Activated CD8-positive, alpha-beta T cell treated with anti-CD3 and anti-CD28 coated beads for 36 hours (primary cell): ENCODE measurements at places on chromosomes 3 and 15.

DNA sequence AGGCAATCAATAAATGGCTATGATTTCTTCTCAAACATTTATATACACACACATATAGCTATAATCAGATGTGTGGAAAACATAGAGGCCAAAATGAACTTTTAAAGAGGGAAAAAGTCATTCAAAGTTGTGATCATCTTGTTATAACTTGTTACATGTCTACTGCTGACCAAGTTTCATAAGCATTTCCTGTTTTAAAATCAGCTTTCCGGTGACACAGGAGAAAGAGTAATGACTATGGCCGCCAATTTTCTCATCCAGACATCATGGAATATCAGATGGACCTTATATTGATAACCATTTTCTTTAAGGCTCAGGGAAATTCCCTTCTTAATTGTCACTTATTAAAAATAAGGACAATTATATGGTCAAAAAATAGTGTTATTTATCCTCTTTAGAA, 71.7 kb upstream of the AGTR1 start:
- DNase-seq: no peak

GRCh38 chr3:152557302-152557999, 277.5 kb upstream of the P2RY1 start:
- no peak for DNase-seq

DNA sequence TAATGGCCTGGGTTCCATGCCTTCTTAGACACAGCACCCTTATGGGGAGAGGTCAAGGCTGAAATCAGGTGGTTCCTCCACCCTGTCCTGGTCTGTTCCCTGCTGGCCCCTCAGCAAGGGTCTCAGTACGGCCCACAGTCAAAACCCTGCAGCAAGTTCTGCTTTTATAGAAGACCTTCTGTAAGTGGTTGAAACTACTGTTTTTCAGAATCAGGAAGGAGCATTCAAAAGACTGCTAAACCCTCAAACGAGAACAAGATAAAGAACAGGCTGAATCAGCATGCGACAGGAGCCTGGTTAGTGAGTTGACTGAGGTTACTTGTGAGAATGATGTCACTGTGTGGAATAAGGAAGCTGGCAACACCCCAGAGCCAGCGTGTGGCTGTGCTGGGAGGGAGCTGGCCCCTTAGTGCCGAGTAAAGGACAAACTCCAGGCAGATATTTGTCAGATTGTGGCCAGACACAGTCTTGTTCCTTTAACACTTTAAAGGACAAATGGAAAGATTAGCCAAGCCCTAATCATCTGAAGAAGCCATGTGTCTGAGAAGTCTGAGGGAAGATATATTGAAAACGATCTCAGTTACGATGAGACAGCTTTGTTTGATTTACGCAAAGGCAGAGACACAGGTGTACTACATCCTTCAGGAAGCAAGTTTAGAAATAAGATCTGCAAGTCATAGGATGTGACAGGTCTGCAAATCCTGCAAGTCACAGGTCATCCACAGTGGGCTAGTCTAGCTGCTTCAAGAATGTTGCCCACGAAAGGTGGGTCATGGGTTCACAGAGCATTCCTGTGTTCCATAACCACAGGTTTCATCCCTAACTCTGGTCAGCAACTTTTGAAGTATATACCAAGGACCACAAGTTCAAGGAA, 54.0 kb downstream of the B3GNT5 start:
- peak; percentile 70 for DNase-seq

DNA sequence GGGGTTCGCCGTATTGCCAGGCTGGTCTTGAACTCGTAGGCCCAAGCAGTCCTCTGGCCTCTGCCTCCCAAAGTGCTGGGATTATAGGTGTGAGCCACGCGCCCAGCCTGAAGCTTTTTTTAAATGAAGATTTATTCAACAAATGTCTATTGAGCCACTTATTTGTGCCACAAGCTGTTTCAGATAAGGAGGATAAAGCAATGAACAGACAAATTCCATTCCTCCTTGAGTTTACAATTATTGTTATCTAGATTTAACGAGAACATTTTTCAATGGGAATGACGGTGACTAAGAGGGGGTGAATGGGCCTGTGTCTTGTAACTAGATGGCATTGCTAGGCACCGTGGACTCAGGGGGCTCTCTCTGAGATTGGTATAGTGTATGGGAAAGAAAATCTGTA, 10.2 kb downstream of the PPARG start:
- no peak for DNase-seq

DNA sequence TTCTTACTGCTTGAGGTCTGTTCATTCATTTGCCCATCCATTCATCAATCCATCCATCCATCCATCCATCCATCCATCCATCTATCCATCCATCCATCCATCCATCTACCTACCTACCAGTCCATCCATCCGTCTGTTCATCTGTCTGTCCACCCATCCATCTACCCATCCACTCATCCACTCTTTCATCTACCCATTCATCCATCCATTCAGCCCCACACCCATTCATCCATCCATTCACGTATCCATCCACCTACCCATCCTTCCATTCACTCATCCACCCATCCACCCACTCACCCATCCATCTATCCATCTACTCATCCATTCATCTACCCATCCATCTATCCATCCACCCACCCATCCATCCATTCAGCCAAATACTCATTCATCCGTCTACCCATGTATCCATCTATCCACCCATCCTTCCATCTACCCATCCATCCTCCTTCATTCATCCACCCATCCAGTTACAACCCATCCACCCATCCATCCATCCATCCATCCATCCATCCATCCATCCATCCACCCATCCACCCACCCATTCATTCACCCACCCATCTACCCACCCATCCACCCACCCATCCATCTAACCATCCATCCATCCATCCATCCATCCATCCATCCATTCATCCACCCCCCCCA, 68.3 kb downstream of the FBLN2 start:
- no peak for DNase-seq

- DNase-seq: peak; percentile 61
These were observed 225.5 kb upstream of the IL12A start for GRCh38 chr3:159763011-159763601.

DNA sequence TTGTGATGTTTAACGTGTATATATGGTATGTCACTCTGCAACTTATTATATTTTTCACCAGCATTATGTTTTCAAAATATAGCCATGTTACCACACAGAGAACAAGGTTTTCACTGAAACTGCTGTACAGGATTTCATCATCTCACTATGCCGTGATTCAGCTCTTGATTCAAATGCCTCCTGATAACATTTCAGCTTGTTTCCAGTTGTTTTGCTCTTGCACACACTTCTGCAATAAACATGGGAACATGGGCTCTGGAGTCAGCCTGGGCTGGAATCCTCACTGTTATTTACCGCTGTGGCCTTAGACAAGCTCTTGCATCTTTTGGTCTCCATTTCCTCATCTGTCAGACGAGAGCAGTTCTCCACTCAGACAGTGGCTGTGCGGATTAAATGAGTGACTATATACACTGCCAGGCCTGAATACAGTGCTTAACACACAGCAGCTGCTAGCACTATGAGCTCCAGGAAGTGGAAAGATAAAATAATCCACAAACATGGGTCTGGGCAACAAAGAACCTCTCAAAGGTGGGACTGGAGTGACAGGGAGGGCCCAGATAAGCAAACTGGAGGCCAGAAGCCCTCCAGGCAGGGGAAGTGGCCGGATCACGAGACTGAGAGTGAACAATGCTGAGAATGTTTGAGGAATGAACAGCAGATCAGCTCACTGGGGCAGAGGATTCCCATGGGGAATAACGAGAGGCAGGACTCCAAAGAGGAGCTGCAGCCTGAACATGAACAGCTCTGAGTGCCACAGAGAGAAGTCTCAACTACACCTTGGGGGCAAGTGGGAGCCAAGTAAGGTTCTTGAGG, 17.7 kb downstream of the NTRK3 start:
- DNase-seq: no peak

- DNase-seq: no peak
These were observed 119.3 kb upstream of the AGBL1 start for GRCh38 chr15:85960381-85960780.

- DNase-seq: peak; percentile 50
These were observed 44.8 kb upstream of the B3GNT5 start for GRCh38 chr3:183208260-183208659.

GRCh38 chr15:100878648-100879047, 983 bp upstream of the ALDH1A3 start:
- DNase-seq: no peak

DNA sequence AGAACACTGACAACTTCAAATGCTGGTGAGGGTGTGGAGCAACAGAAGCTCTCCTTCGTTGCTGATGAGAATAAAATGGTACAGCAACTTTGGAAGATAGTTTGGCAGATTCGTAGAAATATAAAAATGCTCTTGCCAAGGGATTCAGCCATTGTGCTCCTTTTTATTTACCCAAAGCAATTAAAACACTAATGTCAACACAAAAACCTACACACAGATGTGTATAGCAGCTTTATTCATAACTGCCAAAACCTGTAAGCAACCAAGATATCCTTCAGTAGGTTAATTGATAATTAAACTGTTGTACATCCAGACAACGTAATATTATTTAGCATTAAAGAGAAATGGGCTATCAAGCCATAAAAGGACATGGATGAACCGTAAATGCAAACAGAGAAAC, 37.8 kb upstream of the LSAMP start:
- no peak for DNase-seq

DNA sequence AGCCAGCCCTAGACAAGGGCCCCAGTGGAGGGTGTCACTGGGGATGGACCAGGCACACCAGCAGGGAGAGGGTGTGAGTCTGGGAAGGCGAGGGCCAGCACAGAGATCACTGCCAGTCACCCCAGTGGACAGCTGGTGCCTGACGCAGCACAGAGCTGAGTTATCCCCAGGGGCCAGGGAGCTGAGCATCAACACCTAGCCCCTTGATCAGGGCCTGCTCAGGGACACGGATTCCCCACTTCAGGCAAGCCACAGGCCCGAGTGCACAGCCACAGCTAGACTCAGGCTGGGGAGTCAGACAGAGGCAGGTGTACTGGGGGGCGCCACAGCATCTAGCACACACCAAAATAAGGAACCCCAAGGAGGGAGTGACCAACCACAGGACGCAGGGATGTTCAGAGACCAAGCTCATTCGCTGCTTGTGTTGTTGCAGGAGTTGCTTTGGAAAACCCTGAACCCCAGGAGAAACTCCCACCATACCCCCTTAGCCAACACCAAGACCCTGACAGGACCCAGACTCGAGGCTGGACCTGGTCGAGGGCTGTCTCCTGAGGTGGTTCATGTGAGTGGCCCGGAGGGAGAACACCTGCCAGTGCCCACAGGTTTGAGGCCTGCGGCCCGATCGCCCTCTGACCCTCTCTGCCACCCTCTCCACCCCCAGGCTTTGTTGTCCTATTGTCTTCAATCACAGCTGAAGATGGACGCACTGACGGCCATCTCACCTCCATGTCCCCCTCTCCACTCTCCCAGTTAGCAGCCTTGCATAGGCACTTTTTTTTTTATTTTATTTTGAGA, 146.8 kb downstream of the TPRA1 start:
- DNase-seq: no peak

GRCh38 chr3:177721864-177722785, 524.8 kb upstream of the TBL1XR1 start:
- no peak for DNase-seq

DNA sequence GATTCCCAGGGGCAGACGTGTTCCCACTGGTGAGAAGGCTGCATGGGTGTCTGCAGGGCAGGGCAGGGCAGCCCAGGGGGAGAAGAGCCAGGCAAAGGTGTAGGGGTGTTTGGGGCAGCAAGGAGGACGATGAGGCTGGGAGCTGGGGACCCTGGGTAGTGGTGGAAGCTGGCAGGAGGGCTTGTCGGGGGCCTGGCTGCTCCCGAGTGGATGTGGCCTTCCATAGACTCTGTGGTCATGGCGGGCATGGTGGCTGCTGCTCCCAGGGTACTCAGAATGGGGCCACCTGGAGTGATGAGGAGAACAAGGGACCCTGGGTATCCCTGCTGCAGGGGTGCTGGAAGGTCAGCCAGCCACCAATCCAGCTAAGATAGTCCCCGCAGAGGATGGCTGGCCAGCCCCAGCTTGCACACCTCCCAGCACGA, 107.5 kb downstream of the WNT7A start:
- DNase-seq: no peak

DNA sequence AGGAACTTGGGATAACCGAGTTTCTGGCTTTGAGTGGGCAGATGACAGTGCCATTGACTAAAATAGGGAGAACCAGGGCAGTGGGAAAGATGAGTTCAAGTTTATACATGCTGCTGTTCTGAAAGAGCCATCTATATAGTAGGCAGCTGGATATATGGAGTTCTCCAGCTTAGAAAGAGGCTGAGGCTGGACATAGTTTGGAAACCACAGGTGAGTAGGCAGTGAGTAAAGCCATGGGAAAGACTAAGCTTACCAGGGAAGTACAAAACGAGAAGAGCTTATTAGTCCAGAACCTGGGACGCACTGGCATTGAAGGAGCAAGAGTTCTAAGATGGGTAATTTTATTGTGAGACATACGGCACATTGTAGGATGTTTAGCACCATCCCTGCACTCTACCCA, 54.2 kb downstream of the MSL2 start:
- DNase-seq: no peak

GRCh38 chr3:154421083-154421482, 8.9 kb downstream of the GPR149 start:
- peak; percentile 17 for DNase-seq

DNA sequence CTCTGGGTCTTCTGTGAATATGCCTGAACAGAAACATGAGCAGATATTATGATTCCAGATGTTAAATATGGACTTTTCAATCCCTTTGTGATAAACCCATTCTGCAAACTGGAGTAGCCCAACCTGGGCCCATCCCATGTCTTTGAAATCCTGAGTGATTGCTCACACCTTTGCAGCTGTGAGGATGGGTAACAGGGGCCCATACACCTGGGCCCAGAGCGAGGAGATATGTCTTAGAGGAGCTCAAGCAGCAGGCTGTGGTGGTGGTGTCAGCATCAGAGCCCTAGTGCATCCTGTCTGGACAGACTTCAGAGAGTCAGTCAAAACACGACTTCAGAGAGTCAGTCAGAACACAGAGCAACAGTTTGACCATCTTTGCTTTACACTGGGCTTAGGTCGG, 64.9 kb upstream of the LIMD1 start:
- no peak for DNase-seq

DNA sequence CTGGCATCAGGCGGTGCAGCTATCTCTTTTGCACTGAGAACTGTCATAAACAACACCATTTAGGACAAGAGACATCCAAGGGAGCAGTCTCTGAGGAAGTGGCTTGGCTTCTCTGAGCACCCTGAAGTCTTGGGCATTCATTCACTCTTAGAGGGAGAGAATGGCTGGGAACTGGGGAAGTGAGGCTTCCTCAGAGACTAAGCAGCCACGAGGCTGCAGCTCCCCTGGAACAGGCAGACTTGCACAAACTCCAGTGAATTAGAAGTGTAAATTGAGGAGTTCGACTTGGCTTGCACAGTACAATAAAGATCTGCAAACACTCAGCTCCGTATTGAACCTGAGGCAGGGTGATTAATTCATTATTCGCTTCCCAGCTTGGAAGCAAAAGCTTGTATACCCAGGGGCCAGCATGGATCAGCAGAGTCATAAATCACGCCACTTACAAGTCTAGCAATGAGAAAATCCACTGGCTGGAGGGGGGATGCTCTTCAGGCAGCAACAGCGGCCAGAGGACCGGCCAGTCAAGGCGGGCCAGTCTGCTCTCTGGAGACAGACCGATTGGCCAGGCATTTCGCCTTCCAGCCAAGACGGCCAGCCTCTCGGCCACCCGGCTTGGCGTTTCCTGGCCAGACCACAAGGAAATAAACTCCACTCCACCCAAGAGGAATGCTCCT, 118.8 kb upstream of the ADPGK start:
- no peak for DNase-seq
